ENCODE measurements at places on chromosomes 1 and 21.

GRCh38 chr1:234927312-234927970 lies 201.2 kb downstream of the TOMM20 start:
- DNase-seq, result no peak

GRCh38 chr1:191579019-191579418 lies 579.2 kb upstream of the RGS18 start:
- DNase-seq, result no peak

- DNase-seq, result no peak
These were observed 94.1 kb downstream of the ACTL8 start for GRCh38 chr1:17849216-17849615.

DNA sequence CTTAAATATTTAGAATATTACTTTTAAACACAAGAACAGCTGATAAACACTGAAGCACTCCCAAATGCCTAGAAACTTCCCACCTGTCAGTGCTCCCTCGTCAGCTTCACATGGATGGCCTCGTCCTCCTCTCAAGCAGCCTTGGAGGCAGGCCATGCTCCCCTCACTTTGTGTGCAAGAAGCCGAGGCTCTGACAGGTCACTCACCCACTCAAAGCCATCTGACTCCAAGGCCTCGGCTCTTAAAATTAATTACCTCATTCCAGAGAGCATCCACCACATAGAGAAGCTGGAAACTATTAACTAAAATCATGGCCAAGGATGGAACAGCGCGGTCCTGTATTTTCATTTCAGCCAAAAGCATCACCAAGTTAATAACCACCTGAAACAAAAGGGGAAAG lies 17.8 kb downstream of the LBR start:
- no peak for DNase-seq

DNA sequence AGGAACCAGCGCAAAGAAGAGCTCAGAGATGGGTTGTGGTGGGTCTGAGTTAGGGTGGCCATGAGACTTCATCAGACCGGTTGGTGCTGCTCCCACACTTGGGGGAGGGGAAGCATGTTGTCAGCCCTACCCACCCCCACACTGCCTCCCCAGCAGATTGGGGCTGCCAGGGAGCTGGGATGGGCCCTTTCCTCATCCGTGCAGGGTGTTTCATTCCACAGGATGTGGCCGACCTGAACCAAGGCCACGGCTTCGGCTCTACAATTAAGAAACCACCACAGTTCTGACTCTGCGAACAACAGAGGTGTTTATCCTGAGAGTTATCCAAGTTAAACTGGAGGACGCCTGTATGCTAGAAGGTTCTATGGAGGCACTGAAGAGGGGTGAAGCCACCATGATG lies 171.2 kb downstream of the ETS2 start:
- DNase-seq, result no peak

- DNase-seq, result no peak
These were observed 10.4 kb upstream of the SNAPIN start for GRCh38 chr1:153648000-153648643.

GRCh38 chr1:31397360-31398095 lies 15.5 kb upstream of the SERINC2 start:
- DNase-seq, result no peak

GRCh38 chr1:147626291-147626690 lies 44.0 kb downstream of the ACP6 start:
- DNase-seq, result no peak

GRCh38 chr1:227490478-227490877 lies 72.9 kb upstream of the ZNF678 start:
- DNase-seq, result no peak

DNA sequence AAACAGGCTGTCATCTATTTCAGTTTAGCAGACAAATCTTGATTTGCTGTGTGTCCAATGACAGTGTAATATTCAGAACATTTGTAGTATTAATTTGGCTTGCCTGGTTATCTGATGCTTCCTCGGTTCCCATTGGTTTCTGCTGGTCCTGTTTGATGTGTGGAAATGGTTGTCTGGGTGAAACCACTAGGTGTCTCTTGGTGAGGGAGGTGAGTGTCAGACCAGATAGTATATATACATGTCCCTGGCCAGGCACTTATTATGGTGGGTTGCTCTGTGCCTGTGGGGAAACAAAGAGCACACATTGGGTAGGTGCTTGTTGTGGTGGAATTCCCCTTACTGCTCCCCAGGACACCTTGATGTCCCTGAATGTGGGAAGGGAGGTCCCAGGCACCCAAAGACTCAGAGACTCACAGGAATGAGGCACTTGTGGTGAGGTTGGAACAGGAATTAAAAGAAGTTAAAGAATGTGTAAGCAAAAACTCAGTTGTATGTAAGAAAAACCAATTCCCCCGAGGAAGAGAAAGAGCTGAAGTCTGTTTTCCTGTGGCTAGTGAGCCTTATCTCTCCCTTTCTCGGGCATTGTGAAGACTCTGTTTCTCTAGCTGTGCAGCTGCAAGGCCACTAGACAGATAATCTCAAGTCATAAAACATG lies 1519.1 kb downstream of the BRINP3 start:
- DNase-seq, result no peak

DNA sequence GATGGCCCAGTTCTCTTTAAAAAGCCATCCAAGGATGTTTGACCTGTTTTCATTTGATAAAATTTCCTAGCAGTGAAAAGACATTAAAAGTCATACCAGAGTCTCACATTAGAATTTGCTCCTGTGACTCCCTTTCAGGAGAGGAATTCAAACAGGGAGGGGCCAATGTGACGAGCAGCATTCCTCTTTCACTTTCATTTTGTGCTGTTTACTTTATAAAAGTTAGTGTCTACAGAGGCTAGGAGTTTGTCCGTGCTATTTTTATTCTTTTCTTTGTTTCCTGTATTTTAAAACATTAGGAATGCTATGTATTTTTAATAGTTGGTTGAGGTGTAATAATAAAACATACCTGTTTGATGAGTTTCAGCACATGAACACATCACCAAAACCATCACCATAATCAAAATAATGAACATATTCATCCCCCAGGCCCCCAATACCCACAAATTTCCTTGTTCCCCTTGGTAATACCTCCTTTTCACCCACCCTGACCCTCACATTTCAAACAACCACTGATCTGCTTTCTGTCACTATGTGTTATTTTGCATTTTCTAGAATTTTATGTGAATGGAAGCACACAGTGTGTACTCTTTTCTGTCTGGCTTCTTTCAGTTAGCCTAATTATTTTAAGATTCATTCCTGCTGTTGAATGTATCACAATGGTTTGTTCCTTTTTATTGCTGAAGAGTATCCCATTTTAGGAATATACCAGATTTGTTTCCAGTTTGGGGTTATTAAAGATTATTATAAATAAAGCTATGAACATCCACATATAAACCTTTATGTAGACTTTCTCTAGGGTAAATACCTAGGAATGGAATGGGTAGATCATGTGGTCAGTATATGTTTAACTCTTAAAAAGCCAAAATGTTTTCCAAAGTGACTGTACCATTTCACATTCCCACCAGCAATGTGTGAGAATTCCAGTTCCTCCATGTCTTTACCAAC lies 129.5 kb downstream of the TENT5C start:
- DNase-seq, result no peak

DNA sequence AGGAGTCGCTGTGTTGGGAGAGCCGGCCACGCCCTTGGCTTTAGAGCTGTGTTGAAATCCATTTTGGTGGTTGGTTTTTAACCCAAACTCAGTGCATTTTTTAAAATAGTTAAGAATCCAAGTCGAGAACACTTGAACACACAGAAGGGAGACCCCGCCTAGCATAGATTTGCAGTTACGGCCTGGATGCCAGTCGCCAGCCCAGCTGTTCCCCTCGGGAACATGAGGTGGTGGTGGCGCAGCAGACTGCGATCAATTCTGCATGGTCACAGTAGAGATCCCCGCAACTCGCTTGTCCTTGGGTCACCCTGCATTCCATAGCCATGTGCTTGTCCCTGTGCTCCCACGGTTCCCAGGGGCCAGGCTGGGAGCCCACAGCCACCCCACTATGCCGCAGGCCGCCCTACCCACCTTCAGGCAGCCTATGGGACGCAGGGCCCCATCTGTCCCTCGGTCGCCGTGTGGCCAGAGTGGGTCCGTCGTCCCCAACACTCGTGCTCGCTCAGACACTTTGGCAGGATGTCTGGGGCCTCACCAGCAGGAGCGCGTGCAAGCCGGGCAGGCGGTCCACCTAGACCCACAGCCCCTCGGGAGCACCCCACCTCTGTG lies 4.7 kb downstream of the C1orf35 start:
- DNase-seq, result no peak

GRCh38 chr1:193115629-193116227 lies 6.1 kb upstream of the CDC73 start:
- DNase-seq, result no peak

- no peak for DNase-seq
These were observed 389.7 kb downstream of the NCAM2 start for GRCh38 chr21:21387916-21388315.

- DNase-seq, result no peak
These were observed 43.0 kb upstream of the PSEN2 start for GRCh38 chr1:226827458-226827857.

- no peak for DNase-seq
These were observed 538.1 kb downstream of the MATN1 start for GRCh38 chr1:30185313-30185712.

- DNase-seq, result peak; percentile 74
These were observed 600.5 kb downstream of the USP25 start for GRCh38 chr21:16330082-16330907.

- no peak for DNase-seq
These were observed 258.1 kb upstream of the RAB4A start for GRCh38 chr1:229012823-229013222.

- DNase-seq, result no peak
These were observed 38.3 kb downstream of the LRRN2 start for GRCh38 chr1:204647114-204647804.

DNA sequence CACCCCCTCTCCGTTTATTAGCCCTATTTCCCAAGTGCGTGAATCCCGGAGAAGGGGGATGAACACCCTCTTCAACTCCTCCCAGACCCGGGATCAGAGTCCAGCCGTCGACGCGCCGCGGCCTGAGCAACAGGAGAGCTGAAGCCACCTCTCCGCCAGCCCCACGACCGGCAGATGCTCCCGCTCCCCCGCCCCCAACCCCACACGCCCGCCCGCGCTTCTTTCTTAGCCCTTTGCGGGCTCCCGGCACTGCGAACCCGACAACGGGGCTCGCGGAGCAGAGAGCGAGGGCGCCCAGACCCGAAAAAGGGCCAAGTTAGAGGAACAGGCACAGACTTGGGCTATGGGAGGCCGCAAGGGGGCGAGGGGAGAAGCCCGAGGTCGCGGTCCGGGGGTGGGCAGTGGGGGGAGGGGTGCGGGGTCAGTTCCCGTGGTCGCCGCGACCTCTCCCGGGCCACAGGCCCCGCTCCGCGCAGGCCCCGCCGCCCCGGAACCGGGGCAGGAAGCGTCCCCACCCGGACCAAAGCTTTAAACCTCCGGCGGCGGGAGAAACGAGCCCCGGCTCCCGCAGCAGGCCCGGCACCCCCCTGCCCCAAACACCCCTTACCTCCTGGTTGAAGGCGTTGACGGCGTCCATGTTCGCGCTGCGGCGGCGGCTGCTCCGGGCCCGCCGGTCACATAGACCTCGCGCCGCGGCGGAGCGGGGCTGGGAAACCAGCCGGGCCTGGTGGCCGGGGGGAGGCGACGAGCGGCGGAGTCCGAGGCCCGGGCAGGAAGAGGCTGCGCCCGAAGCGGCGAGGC lies 662 bp downstream of the SCAF4 start:
- DNase-seq, result no peak
